ENCODE measurements at places on chromosomes 5 and 9. TPM values are rescaled to one million over a fixed set of nuclear protein-coding genes. Genes with fewer than 3 reads are reported as not detected.

- peaks cover under 1% of the 10 kb centered on the region for H3K4me1 ChIP-seq
- no peak for DNase-seq
- H3K27me3 ChIP-seq, result no peaks in the 10 kb centered on the region
- H3K4me3 ChIP-seq, result no peak overlapping the region
- H3K36me3 ChIP-seq, result peaks cover 10% of the 10 kb centered on the region
Measured at GRCh38 chr5:57193757-57194413, 20.0 kb downstream of the GPBP1 start.

DNA sequence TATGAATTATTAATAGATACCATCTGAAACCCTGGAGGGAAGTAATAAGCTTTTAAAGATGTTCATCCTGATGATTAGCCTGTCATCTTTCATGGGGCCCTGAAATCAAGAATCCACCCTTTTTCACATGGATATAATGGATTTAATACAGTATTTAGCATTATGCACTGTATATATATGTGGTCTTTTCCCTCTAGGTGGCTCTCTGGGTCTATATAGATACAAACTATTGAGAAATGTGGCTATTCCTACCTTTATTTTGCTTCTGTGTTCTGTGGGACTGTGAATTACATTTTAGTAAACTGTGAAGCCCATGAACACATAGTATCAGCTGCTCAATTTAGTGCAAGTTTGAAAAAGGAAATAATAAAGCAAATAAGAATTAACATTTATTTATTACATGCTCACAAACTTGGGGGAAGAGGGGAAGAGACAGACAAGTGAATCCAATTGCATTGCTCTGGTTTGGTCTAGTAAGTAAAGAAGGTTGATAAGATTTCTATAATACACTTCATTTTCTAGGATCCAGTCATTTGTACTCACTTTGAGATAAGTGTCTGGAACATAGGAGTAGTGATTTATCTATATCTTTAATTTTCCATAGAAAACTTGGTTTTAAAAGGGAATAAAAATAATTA, 112.2 kb downstream of the SCAMP1 start:
- no peaks in the 10 kb centered on the region for H3K27me3 ChIP-seq
- DNase-seq, result no peak
- no peak overlapping the region for H3K4me3 ChIP-seq
- no peaks in the 10 kb centered on the region for H3K4me1 ChIP-seq
- H3K36me3 ChIP-seq, result no peaks in the 10 kb centered on the region

DNA sequence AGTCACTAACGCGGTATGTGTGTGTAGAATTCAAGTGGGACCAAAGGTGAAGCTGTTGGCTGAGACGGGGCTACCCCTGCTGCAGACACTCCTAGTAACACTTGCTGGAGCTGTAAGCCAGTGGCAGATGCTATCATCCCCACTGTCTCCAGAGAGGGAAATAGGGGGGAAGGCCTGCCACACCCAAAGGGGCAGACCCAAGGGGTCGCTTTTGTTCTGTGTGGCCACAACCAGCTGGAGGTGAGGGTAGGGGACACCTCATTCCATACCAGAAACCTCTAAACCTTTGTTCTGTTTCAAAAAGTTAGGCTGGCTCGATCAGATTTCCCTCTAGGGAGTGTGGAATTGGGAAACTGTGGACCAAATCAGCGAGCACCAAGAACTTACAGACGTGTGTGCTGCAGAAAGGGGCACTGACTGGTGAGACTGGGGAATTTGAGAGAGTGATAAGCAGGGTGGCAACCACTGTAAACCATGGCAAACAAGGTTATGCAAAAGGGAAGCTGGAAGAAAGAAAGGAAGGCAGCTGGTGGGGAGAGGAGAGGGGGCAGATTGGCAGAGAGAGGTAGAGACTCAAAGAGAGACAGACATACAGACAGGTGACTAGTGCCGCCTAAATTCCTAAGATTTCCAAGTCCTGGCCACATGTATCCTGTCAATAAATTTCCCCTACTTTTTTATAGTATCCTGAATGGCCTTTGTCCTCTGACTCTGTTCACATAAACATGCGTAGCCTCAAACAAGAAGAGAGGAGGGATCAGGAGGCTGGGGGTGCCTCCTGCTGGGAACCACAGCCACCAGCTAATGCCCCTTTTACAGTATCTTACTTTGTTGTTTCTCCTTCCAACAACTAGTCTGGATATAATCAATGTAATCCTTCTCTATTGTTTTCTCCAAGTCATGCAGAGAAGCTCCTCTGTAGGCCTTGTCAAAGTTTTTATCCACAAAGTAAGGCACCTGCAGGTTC, 15.6 kb upstream of the SPATA24 start:
- H3K4me3 ChIP-seq, result no peak overlapping the region
- DNase-seq, result no peak
- H3K36me3 ChIP-seq, result peaks cover 8% of the 10 kb centered on the region
- no peaks in the 10 kb centered on the region for H3K27me3 ChIP-seq

DNA sequence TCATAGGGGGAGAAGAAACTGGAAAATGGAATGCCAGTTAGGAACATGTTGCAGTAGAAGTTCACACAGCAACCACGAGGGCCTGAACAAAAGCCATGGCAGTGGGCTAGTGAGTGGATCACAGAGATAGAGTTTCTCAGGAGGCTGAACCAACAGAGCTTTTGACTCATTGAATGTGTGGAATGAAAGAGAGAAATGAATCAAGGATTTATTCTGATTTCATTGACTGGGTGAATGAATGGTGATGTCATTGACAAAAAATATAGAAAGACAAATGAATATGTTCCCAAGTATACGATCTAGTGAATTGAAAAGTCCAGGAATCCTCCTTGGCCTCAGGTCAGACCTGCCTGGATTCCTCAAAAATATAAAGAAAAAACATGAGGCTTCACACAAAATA, 99.2 kb downstream of the ZNF462 start:
- H3K4me3 ChIP-seq, result no peak overlapping the region
- DNase-seq, result no peak
- no peak overlapping the region for H3K27ac ChIP-seq
- no peaks in the 10 kb centered on the region for H3K27me3 ChIP-seq
- peaks cover 14% of the 10 kb centered on the region for H3K4me1 ChIP-seq

GRCh38 chr5:40321514-40321913, 358.2 kb upstream of the PTGER4 start:
- H3K4me3 ChIP-seq, result no peak overlapping the region
- no peaks in the 10 kb centered on the region for H3K4me1 ChIP-seq
- no peak overlapping the region for H3K27ac ChIP-seq
- no peaks in the 10 kb centered on the region for H3K36me3 ChIP-seq
- no peaks in the 10 kb centered on the region for H3K27me3 ChIP-seq

- H3K27ac ChIP-seq, result no peak overlapping the region
- no peak for DNase-seq
- no peaks in the 10 kb centered on the region for H3K36me3 ChIP-seq
- H3K4me1 ChIP-seq, result no peaks in the 10 kb centered on the region
- no peak overlapping the region for H3K4me3 ChIP-seq
Measured at GRCh38 chr5:75395277-75395676, 58.3 kb downstream of the HMGCR start.

GRCh38 chr9:18741945-18742344, 268.0 kb downstream of the ADAMTSL1 start:
- H3K27ac ChIP-seq, result no peak overlapping the region
- DNase-seq, result no peak
- no peaks in the 10 kb centered on the region for H3K27me3 ChIP-seq
- H3K36me3 ChIP-seq, result no peaks in the 10 kb centered on the region
- H3K4me1 ChIP-seq, result no peaks in the 10 kb centered on the region
- no peak overlapping the region for H3K4me3 ChIP-seq

PCDHGA9 gene
- total RNA-seq, result 0.66 TPM

DNA sequence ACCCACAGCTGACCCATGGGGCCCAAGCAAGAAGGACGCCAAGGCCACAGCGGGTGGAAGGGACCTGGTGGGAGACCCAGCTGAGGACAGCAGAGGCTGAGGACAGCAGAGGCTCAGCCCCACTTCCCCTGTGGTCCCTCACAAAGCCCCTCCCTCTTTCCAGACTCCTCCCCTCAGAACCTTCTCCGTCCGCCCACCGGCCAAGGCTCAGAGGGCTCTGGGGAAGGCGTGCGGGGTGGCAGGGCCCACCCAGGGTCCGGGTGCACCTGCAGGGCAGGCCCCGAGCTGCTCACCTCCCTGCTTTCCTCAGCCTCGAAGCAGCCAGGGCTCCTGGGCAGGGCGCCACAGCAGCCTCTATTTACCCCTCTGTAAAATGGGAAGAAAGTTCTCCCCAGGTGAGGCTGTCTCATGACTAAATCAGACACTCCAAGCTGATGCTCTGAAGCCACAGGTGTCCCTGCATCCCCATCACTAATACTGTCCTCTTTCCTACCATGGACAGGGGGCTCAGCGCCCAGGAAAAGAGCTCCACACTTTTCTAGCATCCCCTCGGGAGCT, 137.9 kb upstream of the PPP1R26 start:
- no peaks in the 10 kb centered on the region for H3K36me3 ChIP-seq
- H3K27ac ChIP-seq, result no peak overlapping the region
- DNase-seq, result no peak

DNA sequence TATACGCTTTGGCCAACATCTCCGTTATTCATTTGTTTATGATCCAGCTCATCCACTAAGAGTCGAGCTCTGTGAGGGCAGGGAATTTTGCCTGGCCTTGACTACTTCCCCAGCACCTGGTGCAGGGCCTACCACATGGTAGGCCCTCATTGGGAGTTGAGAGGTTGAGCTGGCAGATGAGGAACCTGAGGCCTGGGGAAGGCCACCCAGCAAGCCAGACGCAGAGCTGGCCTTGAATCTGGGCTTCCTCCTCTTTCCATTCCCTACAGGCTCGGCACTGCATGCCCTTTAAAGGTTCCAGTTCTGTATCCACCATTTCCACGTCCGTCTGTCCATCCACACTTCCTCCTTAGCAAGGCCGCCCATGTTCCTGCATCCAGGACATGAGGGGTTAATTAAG, 24.2 kb downstream of the KCNMB1 start:
- DNase-seq, result no peak
- no peaks in the 10 kb centered on the region for H3K27me3 ChIP-seq
- no peak overlapping the region for H3K27ac ChIP-seq
- no peaks in the 10 kb centered on the region for H3K36me3 ChIP-seq

- no peaks in the 10 kb centered on the region for H3K36me3 ChIP-seq
- no peak overlapping the region for H3K27ac ChIP-seq
- no peak for DNase-seq
Measured at GRCh38 chr5:151617383-151617840, 26.3 kb upstream of the FAT2 start.

All from thymus (tissue), 14 donors.